GM03348 (cell line): ENCODE measurements at places on chromosomes 5 and 9.

- peak; percentile 88 for DNase-seq
Measured at GRCh38 chr5:55868846-55869245, 17.7 kb downstream of the IL31RA start.

GRCh38 chr9:68419901-68420300, 63.5 kb downstream of the PGM5 start:
- DNase-seq = no peak

- no peak for DNase-seq
Measured at GRCh38 chr9:73178044-73178443, 26.4 kb downstream of the ANXA1 start.

DNA sequence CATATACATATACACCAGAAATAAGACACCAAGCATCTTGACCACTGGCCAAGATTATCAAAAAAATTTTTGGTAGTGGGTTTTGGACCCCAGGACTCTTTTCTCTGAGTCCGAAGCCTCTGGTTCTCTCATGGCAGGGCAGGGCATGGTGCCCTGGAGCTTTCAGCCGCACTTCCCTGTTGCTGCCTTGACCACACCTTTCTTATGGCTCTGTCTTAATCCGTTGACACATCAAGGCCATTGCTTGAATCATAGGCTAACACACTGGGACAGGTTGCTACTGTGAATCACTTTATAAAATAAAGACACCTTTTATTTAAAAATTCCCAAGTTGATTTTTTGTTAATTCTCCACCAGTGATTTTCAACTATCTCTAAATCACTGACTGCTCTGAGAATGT, 45.4 kb upstream of the CAST start:
- DNase-seq = no peak

- DNase-seq = no peak
Measured at GRCh38 chr5:101206534-101206933, 303.5 kb upstream of the ST8SIA4 start.

DNA sequence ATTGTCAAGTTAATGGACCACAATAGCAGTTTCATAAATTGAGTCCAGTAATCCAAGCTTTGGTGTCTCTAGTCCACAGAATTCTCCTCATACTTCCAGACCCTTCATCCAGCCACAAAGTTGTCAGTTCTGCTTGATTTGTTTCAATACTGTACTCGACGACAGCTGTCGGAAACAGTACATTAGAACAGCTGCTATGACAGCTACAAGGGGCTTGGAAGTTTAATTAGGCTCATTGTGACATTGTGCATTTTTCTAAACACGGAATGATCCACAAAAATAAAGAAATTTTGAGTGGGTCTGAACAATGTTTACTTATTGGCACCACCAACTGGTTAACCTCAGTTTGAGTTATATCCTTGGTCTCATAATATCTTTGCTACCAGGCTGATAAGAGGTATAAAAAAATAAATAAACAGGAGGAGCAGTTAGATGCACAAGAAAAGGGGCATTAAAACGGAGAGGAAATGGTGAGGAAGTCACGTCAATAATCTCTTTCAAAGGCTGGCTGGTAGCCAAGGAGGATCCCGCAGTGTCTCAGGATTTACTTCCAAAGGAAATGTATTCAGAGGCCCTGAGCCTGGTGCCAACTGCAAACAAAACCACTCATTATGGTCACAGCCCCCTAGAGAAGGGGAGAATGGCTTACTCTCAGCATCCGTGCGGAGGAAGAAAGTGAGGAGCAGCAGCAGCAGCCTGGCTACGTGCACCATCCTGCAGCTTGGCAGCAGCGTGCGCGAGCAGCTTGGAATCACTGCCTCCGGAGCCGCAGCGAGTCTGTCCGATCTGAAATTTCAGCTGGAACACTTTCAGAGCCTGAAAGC, 933.8 kb upstream of the DMAC1 start:
- no peak for DNase-seq

GRCh38 chr9:93111001-93111370, 15.0 kb downstream of the CARD19 start:
- DNase-seq = no peak

DNA sequence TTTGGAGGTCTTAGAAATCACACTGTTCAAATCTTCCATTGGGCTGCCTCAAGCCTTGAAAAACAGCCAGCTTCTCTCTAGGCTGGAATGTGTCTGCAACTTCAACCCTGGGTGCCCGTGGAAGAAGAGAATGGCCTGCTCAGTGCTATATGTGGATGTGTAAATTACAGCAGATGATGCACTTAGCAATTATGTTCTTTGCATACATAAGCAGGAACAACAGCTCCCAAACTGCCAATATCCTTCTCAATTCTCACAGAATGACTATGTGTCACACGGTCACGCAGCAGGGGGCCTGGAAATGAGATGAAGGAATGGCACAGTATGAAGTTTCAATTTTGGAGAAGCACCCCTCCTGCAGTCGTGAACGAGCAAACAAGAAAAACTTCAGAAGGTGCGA, 175.2 kb upstream of the SMARCA2 start:
- DNase-seq = no peak

- no peak for DNase-seq
Measured at GRCh38 chr5:145463634-145464033, 371.5 kb downstream of the PRELID2 start.

GRCh38 chr9:84891924-84892323, 222.4 kb downstream of the NTRK2 start:
- DNase-seq = no peak

- no peak for DNase-seq
Measured at GRCh38 chr5:6581090-6581489, 51.8 kb downstream of the NSUN2 start.

DNA sequence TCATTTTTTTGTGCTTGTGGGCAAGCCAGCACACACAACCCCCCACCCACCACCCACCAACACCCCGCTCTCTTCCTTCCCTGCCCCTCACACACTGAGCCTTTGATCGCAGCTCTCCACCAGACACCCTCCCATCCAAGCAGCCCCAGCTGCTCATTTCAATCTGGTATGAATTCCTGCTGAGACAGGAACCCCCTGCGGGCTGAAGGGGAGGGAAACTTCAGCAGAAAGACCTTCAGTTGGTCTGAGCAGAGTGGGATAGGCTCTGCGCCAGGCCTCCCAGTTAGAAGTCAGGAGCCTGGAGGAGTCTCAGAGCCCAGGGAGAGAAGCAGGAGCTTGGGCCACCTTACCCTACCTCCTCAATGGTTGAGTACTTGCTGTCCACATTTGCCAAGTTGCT, 7.2 kb downstream of the PCDHGC5 start:
- no peak for DNase-seq

- peak; percentile 77 for DNase-seq
Measured at GRCh38 chr5:143033535-143034250, 263.5 kb downstream of the ARHGAP26 start.

DNA sequence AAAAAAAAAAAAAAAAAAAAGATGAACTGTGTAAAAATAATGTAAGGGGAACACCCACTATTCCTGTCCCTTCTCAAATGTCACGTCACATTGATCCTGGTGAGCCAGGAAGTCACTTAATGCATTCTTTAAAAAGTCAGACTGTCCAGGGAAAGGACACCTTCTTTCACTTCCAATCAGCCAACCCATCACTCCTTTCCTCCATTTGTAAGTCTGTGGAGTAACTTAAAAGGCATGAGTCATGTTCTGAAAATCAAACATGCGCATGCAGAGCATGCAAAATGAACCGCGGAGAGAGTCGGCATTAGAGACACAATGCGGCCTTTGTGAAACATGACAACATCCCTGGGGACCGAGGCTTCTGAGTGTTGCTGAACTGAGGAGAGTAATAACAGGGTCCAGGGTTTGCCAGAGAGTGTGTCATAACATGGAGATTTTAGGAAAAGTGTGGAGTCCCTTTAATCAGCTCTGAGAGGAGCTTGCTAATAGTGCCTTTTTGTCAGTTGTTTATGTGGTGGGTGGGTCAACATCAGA, 77.6 kb upstream of the SEMA6A start:
- DNase-seq = no peak

DNA sequence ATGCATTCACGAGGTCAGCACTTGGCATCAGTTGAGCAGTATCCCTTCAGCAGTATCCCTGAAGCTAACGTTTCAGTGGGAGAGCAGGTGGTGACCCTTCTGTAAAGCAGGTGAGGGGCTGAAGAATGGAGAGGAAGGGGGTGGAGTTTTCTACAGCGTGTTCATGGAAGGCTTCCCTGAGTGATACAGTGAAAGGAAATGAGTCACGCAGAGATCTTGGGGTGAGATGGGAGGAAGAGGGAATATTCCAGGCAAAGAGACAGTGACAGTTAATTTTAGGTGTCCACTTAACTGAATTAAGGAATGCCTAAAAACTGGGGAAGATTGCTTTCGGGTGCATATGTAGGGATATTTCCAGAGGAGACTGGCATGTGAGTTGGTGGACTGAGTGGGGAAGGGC, 25.7 kb downstream of the TAS2R1 start:
- DNase-seq = peak; percentile 17

DNA sequence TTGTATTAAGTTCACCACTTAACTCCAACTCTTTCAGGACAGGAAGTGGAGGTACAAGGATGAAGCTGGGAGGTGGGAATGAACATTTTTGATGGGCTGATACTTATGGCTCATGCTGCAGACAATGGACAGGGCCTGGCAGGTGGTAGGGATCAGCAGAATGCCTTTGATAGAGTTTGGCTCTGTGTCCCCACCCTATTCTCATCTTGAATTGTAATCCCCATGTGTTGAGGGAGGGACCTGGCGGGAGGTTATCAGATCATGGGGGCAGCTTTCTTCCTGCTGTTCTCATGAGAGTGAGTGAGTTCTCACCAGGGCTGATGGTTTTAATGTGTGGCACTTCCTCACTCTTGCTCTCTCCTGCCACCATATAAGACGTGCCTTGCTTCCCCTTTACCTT, 87.3 kb upstream of the PRLR start:
- no peak for DNase-seq

GRCh38 chr5:140631831-140632365, 1.1 kb downstream of the CD14 start:
- no peak for DNase-seq

GRCh38 chr9:128498911-128499310, 5.6 kb upstream of the GLE1 start:
- DNase-seq = no peak

- peak; percentile 58 for DNase-seq
Measured at GRCh38 chr5:78964889-78965288, 20.2 kb downstream of the ARSB start.

DNA sequence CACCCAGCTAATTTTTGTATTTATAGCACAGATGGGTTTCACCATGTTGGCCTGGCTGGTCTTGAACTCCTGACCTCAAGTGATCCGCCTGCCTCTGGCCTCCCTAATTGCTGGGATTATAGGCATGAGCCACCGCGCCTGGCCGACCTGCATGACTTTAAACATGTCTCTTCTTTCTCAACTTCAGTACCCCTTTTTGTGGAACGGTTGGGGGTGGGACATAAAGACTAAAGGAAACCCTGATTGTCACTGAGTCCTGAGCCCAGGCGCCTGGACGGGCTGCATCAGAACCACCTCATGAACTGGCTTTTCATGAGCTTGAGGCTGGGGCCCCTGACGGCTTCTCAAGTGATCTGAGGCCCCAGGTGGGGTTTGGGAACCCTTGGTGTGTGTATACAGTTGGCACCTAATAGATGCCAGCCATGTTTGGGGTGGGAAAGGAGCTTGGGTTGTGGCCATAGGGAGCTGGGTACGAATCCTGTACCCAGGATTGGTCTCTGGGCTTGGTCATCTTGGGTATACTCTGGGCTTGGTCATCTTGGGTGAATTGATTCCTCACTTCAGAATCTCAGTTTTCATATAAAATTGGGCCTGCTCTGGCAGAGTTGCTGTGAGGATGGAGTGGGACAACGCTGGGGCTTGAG, 2.2 kb downstream of the GRK6 start:
- no peak for DNase-seq

- peak; percentile 74 for DNase-seq
Measured at GRCh38 chr9:98774746-98775145, 21.6 kb downstream of the ANKS6 start.

- DNase-seq = peak; percentile 70
Measured at GRCh38 chr5:137220523-137220927, 278.6 kb downstream of the SPOCK1 start.

GRCh38 chr9:134028076-134028475, 2.8 kb downstream of the BRD3OS start:
- DNase-seq = no peak

DNA sequence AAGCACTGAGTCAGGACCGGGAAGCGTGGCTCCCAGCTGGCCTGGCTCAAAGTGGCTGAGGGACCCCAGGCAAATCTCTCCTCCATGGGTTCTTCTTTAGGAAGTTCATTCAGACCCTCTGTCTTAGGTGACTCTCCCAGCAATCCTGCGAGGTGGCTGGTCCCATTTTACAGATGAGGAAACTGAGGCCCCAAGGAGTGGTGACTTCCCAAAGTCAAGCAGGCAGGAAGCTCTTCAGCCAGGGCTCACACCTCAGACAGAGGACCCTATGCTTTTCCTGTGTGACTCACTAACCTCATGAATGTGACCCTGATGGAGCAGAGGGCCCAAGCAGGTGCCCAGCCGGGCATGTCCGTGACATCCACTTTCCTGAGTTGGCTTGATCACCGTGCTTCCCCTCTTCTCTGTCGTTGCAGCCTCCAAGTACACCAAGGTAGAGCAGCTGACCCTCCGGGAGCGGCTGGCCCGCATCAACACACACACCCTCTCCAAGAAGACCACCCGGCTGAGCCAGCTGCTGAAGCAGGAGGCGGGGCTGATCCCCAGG, 36.5 kb downstream of the ARHGEF37 start:
- no peak for DNase-seq

DNA sequence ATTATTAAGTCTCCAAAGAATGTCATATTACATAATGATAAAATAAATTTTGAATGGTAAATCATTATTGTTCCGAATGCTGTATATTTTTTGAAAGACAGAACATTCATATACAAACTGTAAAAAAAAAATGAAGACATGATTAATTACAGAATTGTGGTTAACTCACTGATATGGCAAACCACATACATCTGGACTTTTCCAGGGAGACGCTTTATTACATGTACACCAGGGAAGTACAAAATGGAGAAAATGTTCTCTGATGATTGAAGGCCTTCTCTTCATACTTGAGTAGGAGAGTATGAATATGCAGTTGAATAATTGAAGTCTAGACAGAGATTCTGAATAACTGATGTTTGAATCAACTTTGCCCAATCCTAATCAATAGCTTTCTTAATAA, 1886.9 kb downstream of the EFNA5 start:
- no peak for DNase-seq

DNA sequence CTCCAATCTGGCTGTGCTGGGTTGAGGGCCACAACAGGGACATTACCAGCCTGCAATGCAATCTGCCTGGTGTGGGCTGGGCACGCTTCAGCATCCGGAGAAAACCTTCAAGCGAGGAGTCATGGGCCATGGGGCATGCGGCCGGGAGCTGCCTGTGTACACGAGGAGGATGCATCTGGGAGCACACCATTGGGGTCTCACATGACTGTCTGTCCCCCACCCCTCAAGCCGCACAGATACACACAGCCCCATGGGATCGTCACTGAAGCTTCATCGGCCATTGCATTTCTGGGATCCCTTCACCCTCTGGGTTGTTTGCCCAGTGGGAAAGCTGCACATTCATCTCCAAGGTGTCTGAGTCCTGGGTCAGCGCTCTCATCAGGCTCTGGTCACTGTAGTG, 9.9 kb downstream of the LCN1 start:
- DNase-seq = peak; percentile 1

GRCh38 chr9:135302329-135303279, 177.0 kb upstream of the PPP1R26 start:
- DNase-seq = no peak

- DNase-seq = no peak
Measured at GRCh38 chr9:116350213-116350612, 196.6 kb downstream of the PAPPA start.
